ENCODE measurements at places on chromosomes 1 and 21.

DNA sequence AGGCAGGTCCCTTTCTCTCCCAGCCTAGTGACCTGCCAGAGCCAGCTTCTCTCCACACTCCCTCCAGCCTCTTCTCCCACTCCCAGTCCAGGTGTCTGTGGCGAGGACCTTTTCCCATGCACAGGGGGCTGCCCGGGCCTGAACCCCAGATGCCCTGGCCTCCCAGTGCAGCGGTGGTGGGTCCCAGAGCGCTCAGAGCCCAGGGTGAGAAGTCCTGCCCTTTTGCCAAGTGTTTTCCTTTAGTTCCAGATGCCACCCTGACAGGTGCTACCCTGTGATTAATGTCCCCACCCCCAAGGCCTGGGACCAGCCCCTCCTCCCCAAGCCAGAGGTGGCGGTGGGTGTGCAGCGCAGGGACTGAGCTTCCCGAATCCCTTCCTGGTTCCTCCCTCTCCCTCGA is 90.4 kb downstream of the PAX7 start:
- DNase-seq = no peak

- DNase-seq = no peak
Observed at GRCh38 chr1:227884370-227885134, 63.2 kb downstream of the WNT9A start.

DNA sequence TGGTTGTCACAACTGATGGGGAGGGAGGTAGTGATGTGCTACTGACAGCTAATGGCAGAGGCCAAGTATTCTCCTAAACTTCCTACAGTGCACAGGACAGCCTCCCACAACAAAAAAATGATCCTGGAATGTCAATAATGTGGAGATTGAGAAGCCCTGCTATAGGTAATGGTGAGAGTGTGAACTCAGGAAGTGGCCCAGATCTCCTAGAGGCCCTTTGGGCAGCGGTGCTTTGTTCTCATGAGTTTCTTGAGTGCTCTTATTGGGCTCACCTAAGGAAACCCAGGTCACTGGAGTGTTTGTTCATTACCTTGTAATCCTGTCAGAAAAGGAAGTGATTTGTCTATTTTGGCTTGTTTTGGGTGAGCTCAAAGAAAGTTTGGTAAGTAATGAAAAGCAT is 5.9 kb downstream of the OTUD3 start:
- no peak for DNase-seq

- DNase-seq = no peak
Observed at GRCh38 chr1:224727351-224728289, 111.5 kb downstream of the CNIH3 start.

GRCh38 chr1:225870911-225871310 is 11.3 kb downstream of the TMEM63A start:
- DNase-seq = no peak

GRCh38 chr1:180280617-180281016 is 50.6 kb downstream of the LHX4 start:
- no peak for DNase-seq

GRCh38 chr1:91057784-91058183 is 35.9 kb upstream of the ZNF644 start:
- DNase-seq = no peak

DNA sequence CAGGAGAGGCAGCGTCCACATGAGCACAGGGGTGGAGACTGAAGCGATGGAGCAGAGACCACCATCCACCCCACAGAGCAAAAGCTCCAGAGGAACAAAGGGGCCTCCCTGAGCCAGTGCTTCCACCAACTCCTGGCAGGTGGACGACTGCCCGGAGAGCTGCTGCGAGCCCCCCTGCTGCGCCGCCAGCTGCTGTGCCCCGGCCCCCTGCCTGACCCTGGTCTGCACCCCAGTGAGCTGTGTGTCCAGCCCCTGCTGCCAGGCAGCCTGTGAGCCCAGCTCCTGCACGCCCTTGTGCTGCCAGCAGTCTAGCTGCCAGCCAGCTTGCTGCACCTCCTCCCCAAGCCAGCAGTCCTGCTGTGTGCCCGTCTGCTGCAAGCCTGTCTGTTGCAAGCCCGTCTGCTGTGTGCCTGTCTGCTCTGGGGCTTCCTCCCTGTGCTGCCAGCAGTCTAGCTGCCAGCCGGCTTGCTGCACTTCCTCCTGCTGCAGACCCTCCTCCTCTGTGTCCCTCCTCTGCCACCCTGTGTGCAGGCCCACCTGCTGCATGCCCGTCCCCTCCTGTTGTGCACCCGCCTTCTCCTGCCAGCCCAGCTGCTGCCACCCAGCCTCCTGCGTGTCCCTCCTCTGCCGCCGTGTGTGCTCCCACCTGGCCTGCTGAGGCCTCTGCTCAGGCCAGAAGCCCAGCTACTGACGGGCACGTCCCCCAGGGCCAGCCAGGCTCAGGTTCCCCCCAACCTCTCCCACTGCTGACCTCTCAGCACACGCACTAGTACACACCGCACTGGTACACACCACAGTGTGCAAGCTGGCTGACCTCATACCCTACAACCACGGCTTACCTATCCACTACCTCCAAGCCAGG is 5.4 kb downstream of the KRTAP10-12 start:
- DNase-seq = no peak

DNA sequence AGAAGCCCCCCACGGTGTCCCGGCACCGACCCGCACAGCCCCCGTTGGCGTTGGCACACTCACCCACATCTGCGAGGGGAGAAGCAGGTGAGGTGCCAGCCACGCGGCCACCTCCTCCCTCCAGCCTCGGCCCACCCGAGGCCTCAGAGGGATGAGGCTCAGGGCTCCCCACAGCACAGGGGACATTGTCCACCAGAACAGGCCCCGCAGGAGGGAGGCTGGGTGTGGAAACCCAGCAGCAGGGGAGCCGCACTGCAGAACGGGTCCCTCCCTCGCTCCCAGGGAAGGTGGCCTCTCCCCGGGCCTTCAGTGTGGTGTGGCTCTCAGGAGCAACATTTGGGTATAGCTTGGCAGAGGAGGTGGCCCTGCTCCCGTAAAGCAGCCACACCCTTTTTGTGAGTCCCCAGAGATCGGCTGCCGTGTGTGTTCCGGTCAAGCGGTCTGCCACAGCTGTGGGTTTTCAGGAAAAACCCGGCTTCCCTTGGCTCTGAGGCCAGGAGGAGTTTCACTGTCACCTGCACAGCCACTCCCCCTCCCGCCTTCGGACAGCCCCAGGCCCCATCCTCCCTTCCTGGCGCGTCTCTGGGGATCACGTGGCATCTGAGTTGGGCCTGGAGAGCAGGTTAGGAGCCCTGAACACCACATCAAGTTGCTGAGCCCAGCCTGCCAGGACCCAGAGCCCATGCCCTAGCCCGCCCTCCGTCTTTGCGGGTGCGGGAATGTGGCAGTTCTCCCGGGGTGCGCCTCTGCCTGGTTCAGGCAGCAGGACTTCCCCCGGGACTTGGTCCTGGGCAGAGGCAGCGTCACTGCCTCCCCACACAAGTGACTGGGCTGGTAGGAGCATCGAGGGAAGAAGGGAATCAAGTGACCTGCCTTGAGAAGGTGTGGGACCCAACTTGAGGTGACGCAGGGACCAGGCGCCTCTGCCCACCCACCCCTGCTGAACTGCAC is 64.0 kb downstream of the MEGF6 start:
- DNase-seq = no peak

DNA sequence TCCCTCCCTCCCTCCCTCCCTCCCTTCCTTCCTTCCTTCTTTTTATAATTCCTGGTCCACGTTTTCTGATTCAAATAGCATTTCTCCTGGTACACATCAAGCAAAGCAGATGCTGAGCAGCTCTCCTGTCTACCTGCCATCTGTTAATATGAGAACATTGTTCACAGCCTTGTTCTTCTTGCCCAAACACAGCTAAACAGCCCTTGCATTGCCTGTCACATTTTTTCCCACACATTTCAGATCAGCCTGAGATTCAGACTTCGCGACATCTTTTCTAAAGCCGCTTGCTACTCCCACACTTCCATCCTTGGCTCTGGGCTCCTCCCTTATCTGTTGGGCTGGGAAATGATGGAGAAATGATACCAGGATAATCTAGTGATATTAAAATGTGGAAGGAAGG is 200.5 kb downstream of the PCP4 start:
- no peak for DNase-seq
